ENCODE measurements at places on chromosomes 3 and 15. TPM values are rescaled to one million over a fixed set of nuclear protein-coding genes. Genes with fewer than 3 reads are reported as not detected.

Gene EXD1
- not detected for total RNA-seq

Gene NEK10
- 0.74 TPM for total RNA-seq

Gene GRAMD1C
- 1.1 TPM for total RNA-seq

Gene CFAP100
- total RNA-seq, result not detected

Gene ANKRD63
- 0.37 TPM for total RNA-seq

Gene GABRB3
- 0.11 TPM for total RNA-seq

Gene MUC20
- total RNA-seq, result 0.53 TPM

DNA sequence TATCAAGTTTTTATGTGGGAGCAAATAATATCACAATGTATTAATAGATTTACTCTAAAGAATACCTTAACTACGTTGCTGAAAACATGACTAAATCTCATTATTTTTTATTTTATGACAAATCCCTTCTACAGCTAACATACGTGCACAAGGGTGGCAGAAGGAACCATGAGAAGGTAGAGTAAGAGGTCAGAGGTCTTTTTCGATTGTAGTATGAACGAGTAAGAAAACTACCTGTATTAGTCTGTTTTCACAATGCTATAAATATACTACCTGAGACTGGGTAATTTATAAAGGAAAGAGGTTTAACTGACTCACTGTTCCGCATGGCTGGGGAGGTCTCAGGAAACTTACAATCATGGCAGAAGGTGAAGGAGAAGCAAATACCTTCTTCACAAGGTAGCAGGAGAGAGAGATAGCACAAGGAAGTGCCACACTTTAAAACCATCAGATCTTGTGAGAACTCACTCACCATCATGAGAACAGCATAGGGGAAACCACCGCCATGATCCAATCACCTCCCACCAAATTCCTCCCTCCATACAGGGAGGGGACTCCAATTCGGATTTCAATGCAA is 95.3 kb downstream of the SUCLG2 start:
- H3K27me3 ChIP-seq, result no peaks in the 10 kb centered on the region
- no peak overlapping the region for H3K27ac ChIP-seq
- peaks cover 4% of the 10 kb centered on the region for H3K4me1 ChIP-seq
- H3K36me3 ChIP-seq, result peaks cover 47% of the 10 kb centered on the region
- H3K4me3 ChIP-seq, result no peak overlapping the region

DNA sequence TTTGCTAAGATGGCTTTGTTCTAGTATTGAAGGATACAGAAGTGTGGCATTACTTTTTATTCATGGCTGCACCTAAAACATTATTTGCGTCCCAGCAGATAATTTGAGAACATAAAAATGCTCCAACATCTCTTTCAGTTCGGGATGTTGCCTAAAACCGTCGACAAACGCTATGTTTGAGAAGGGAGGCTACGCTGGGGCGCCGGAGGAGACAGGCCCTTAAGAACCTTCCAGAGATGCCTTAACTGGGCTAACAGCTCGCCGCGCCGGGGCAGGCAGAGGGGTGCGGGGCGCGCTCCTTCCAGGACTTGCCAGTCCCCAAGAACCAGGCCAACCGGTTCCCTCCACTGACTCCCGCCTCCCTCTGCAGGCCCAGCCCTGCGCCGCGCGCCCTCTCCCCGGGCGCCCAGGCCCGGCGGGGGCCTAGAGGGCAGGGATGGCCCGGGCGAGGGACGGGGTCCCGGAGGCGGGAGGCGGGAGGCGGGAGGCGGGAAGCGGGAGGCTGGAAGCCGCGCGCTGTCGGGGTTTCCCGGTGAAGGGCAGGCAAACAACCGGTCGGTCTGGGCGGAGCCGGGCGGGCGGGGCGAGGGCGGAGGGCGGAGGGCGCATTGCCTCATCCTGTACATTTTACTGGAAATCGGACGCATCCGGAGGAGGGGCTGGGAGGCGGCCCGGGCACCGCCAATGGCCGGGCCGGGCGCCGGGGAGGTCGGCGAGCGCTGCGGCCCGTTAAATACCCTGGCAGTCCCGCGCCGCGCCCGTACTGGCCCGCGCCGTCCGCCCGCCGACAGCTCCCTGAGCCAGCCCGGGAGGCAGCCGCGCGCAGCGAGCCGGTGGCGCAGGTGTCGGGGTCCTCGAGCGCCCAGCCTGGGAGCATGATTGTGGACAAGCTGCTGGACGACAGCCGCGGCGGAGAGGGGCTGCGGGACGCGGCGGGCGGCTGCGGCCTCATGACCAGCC is at the start of gene NFKBIZ:
NFKBIZ (plus strand) TSS at position 761 of the 960 bp plus-strand sequence; CDS start at position 876, 115 bp downstream.
- H3K27ac ChIP-seq, result peak within 1 kb of the TSS; percentile 97
- peaks cover 49% of the 10 kb centered on the region for H3K36me3 ChIP-seq
- H3K4me3 ChIP-seq, result peak within 1 kb of the TSS; percentile 95
- H3K4me1 ChIP-seq, result peaks cover 38% of the 10 kb centered on the region

DNA sequence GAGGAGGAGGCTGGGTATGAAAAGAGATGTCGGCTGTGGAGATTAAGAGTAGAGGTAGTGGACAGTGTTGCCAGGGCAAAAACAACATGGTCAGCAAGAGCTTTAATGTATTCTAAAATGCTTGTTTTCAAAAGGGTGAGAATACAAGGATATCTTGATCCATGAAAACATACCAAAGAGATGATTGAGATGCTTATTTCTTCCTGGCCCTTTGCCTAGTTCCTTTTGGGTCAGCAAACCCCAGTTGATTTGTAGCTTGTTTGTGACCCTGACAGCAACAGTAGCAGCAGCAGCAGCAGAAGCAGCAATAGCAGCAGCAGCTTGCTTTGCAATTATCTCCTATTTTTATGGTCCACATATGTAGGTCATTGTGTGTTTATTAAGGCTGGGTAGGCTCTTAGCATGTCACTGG is 337.3 kb downstream of the LPP start:
- no peak overlapping the region for H3K27ac ChIP-seq
- no peak overlapping the region for H3K4me3 ChIP-seq
- no peaks in the 10 kb centered on the region for H3K4me1 ChIP-seq
- H3K36me3 ChIP-seq, result peaks cover 29% of the 10 kb centered on the region
- DNase-seq, result no peak

DNA sequence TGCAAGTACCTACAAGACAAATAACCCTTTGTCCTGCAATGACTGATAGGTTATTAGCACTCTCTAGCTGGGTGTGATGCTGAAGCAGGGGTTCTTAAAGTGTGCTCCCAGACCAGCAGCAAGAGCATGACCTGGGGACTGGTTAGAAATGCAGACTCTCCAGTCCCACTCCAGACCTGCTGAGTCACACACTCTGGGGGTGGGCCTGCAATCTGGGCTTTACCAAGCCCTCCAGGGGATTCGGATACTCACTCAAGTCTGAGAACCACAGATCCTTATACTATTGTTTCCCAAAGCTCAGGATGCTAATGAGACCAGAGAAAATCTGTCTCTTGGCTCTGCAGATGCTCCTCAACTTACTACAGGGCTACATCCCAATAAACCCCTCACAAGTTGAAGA is 142.1 kb upstream of the RAD18 start:
- no peaks in the 10 kb centered on the region for H3K4me1 ChIP-seq
- no peaks in the 10 kb centered on the region for H3K27me3 ChIP-seq
- DNase-seq, result no peak
- no peak overlapping the region for H3K27ac ChIP-seq
- H3K4me3 ChIP-seq, result no peak overlapping the region

DNA sequence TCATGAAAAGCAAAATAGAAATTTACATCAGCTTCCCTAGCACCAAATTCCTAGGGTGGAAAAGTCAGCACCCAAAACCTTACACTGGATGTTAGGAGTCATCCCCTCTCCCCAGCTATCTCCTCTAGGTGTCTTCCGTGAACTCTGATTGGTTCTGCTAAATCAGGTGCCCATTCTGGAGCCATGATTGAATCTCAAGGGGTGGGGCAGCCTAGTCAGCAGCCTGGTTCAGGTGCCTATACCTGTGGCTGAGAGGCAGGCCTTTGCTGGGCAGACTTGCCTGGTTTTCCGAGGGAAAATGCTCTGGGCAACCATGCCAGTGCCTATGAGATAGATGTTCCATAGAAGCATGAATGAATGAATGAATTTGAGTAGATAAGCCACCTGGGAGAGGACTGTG is 336.7 kb downstream of the LRTM1 start:
- no peak for DNase-seq
- no peak overlapping the region for H3K27ac ChIP-seq
- no peaks in the 10 kb centered on the region for H3K4me1 ChIP-seq
- no peaks in the 10 kb centered on the region for H3K36me3 ChIP-seq

- DNase-seq, result no peak
- peaks cover 12% of the 10 kb centered on the region for H3K36me3 ChIP-seq
- no peak overlapping the region for H3K4me3 ChIP-seq
- no peaks in the 10 kb centered on the region for H3K27me3 ChIP-seq
- peaks cover 6% of the 10 kb centered on the region for H3K4me1 ChIP-seq
Observed at GRCh38 chr3:140950144-140950543, 8.5 kb downstream of the SLC25A36 start.

GRCh38 chr3:66938338-66938963 is 59.7 kb upstream of the KBTBD8 start:
- no peaks in the 10 kb centered on the region for H3K36me3 ChIP-seq
- DNase-seq, result peak; percentile 46
- no peaks in the 10 kb centered on the region for H3K4me1 ChIP-seq
- no peak overlapping the region for H3K27ac ChIP-seq
- H3K4me3 ChIP-seq, result no peak overlapping the region

GRCh38 chr3:48472673-48472922 is 26.1 kb downstream of the ATRIP start:
- DNase-seq, result no peak
- peak overlapping the region; percentile 93 for H3K4me3 ChIP-seq
- H3K4me1 ChIP-seq, result peaks cover 73% of the 10 kb centered on the region
- H3K27ac ChIP-seq, result peak overlapping the region; percentile 100
- no peaks in the 10 kb centered on the region for H3K27me3 ChIP-seq

DNA sequence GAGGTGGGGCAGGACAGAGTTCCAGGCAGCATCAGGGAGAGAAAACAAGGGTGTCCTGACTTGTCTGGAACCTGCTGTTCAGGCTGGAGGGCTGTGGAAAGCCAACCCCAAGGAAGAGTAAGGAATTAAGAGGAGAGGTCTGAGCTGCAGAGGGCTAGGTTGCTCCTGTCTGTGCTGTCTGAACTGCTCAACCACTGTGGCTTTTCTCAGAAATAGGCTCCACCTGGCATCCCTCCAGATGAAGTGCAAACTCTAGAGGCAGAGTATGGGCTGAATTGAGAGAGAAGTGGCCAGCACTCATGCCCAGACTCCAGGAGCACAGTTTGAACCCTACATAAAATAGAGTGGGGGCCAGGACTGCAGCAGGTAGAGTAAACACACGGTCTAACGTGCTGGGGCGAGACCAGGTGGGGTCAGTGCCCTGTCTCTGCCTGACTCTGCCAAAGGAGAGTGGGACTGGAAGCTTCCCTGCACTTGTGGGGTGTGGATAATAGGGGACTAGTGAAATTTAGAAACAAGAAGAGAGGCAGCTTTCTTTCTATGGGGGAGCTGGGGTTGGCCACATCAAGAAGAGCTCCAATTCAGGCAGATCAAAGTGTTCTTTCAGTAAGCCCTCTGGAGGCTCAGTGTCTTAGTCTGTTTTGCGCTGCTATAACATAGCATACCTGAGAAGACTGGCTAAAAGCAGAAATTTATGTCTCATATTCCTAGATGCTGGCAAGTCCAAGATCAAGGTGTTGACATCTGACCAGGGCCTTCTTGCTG is 28.0 kb upstream of the MNS1 start:
- peaks cover 14% of the 10 kb centered on the region for H3K4me1 ChIP-seq
- peak; percentile 50 for DNase-seq
- H3K36me3 ChIP-seq, result no peaks in the 10 kb centered on the region
- H3K27ac ChIP-seq, result no peak overlapping the region

DNA sequence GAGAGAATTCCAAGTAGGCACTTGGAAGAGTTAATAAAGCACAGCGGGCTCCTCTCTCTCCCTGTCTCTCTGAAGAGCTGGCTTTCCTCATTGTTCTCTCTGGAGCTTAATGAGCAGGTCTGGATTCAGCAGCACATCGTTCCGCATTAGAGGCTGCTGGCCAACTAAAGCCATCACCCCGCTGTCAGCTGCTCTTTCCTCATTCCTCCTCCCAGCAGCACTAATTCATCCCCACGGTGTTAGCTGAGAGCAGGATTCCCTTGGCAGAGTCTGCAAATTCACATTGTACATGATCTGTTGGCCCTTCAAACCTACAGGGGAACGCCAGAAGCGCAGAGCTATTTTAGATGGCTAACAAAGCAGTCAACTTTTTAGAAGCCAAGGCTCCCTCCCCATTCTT is 44.2 kb downstream of the SGO1 start:
- H3K36me3 ChIP-seq, result peaks cover 71% of the 10 kb centered on the region
- H3K27me3 ChIP-seq, result no peaks in the 10 kb centered on the region
- no peak overlapping the region for H3K27ac ChIP-seq
- DNase-seq, result no peak
- no peaks in the 10 kb centered on the region for H3K4me1 ChIP-seq

DNA sequence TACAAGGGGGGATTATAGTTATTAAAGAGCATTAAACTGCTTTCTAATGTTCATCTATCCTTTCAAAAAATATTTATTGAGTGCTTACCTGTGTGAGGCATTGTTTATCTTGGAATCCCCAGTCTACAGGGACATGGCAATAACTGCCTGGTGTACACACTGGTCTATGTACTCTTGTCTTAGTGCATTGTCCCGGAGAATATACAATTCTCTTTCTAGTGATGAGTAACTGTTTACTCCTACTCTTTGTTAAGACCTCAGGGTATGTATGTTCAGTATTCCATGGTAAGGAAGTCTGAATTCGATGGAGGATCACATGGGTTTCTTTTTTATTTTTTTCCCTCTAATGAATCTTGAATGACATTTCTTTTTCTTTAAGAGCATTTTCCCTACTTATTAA is 772.4 kb upstream of the NR2F2 start:
- no peaks in the 10 kb centered on the region for H3K36me3 ChIP-seq
- H3K27me3 ChIP-seq, result peaks cover 26% of the 10 kb centered on the region
- H3K4me1 ChIP-seq, result no peaks in the 10 kb centered on the region
- no peak overlapping the region for H3K27ac ChIP-seq

GRCh38 chr3:54421943-54422342 is 299.6 kb downstream of the CACNA2D3 start:
- no peak overlapping the region for H3K4me3 ChIP-seq
- H3K4me1 ChIP-seq, result no peaks in the 10 kb centered on the region
- H3K36me3 ChIP-seq, result no peaks in the 10 kb centered on the region
- no peak for DNase-seq
- no peaks in the 10 kb centered on the region for H3K27me3 ChIP-seq

- H3K4me3 ChIP-seq, result no peak overlapping the region
- H3K27me3 ChIP-seq, result no peaks in the 10 kb centered on the region
- H3K4me1 ChIP-seq, result no peaks in the 10 kb centered on the region
Observed at GRCh38 chr3:195302431-195302830, 31.5 kb upstream of the XXYLT1 start.

DNA sequence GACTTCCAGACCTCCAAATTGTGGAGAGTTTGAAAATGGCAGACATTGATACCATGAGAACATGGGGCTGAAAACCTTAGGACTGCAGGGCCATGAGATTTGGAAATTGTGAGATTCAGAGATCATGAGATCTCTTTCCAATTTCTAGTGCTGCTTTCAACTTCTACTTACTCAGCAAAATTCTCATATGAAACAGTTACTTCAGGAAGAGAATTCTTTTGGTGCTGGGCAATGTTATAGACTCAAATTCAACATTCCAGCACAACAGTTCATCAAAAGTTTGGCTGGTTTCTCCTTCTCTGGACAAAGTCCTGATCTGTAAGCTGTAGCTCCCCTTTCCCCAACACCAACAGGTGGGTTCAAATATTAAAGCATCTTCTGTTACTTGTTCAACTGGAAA is 506.9 kb upstream of the NECTIN3 start:
- H3K27ac ChIP-seq, result no peak overlapping the region
- no peaks in the 10 kb centered on the region for H3K27me3 ChIP-seq
- H3K4me1 ChIP-seq, result no peaks in the 10 kb centered on the region
- H3K36me3 ChIP-seq, result no peaks in the 10 kb centered on the region

GRCh38 chr15:62931650-62932049 is 110.9 kb upstream of the TPM1 start:
- peaks cover 28% of the 10 kb centered on the region for H3K27me3 ChIP-seq
- no peaks in the 10 kb centered on the region for H3K4me1 ChIP-seq
- H3K36me3 ChIP-seq, result no peaks in the 10 kb centered on the region
- no peak for DNase-seq
- no peak overlapping the region for H3K27ac ChIP-seq

Measured in activated CD8-positive, alpha-beta T cell treated with anti-CD3 and anti-CD28 coated beads, Interleukin-2, amount 10 ng/mL, durations not matched to agents 7 days and 5 days (primary cell).